Caco-2 (cell line): ENCODE measurements at places on chromosomes 1 and 21. TPM values are rescaled to one million over a fixed set of nuclear protein-coding genes. Genes with fewer than 3 reads are reported as not detected.
A peak's percentile ranks its signal among the peaks of the same experiment; 100 is the strongest.

OR10J1 gene
- total RNA-seq: not detected in 2 replicates

DNA sequence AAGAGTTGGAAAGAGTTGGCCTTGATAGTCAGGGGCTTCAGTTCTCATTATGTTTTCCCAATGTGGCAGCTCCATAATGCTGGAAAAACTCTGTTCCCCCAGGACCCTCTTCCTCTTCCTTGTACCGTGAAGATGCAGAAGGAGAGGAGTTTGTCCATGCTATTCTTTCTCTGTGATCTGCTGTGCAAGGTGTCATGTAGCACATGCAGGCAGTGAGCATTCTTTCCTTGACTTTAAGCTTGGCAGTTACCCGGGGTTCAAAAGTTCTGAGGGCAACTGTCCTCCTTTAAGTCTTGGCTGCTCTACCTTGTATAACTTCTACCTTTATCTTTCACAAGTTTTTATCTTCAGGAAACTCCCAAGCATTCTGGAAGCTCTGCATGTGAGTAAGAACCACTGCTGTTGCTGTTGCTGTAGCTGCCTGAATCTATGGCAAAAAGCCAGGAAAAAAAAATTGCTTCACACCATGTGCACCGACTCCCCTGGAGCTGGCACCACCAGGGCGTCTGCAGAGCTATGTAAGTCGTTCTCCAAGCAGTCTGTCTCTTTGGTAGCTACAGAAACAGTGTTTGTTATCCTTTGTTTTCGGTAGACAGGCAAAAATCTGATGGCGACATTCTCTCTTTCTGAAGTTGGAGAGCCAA, 42.7 kb upstream of the SLC16A1 start:
- H3K27me3 ChIP-seq: no peaks in the 10 kb centered on the region
- DNase-seq: no peak
- no peaks in the 10 kb centered on the region for H3K4me1 ChIP-seq
- H3K27ac ChIP-seq: no peak overlapping the region
- no peak overlapping the region for H3K4me3 ChIP-seq
- H3K36me3 ChIP-seq: no peaks in the 10 kb centered on the region

GRCh38 chr1:158942490-158942889, 11.1 kb downstream of the PYHIN1 start:
- no peaks in the 10 kb centered on the region for H3K36me3 ChIP-seq
- no peaks in the 10 kb centered on the region for H3K4me1 ChIP-seq
- no peak overlapping the region for H3K4me3 ChIP-seq
- no peak for DNase-seq
- no peak overlapping the region for H3K27ac ChIP-seq

ETNK2 gene
- 16.2 and 21.9 TPM in 2 replicates for total RNA-seq

DNA sequence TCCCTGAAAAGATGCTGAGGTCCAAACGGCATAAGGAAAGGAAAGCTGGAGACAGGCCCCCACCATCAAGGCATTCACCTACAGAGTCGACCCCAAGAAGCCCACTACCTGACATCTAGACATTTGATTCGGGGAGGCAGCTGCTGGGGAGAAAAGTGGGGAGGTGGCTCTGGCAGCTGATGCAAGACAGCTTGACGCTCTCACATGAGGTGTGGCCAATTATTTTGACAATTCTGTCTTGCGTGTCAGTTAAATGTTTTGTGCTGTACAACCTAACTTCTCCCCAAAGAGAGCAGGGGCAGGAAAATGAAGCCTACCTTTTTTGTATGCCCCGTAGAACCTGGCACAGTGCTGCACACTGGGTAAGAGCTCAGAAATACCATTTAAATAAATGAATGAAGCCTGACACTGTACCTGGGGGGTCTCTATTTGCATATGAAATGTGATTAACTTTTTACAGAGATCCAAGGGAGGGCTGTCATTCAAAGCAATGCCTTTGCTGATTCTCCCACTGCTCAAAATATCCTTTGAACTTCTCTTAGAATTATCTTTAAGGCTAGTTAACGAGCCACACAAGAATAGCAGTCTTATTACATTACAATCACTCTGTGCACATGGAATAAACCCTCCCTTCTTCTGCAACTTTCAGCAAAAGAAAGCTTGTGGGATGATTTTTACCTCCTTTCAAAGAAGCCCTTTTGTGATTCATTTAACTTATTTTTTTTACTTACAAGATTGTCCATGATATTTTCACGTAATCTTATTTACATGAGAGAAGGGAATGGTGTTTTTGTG, 163.2 kb downstream of the TNR start:
- H3K27me3 ChIP-seq: no peaks in the 10 kb centered on the region
- H3K27ac ChIP-seq: no peak overlapping the region
- H3K4me3 ChIP-seq: no peak overlapping the region
- H3K36me3 ChIP-seq: no peaks in the 10 kb centered on the region
- DNase-seq: no peak

DNA sequence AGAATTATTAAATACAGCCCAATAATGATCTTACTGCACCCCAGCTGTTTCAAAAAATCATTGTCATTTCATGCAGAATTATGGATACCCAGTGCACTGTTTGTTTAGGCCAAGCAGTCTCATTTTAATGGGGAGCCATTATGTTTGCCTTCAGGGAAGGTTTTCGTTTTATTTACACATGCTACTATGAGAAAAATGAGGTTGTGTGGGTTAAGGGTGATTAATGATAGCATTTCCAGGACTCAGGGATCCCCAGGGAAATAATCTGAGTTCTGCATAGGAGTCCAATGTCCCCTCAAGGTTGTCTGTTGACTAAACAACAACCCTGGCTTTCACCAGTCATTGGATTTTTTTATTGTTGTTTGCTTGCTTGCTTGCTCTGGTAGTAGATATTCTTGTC, 71.0 kb upstream of the ZP4 start:
- no peaks in the 10 kb centered on the region for H3K27me3 ChIP-seq
- no peak overlapping the region for H3K27ac ChIP-seq
- no peaks in the 10 kb centered on the region for H3K36me3 ChIP-seq
- no peak for DNase-seq
- H3K4me3 ChIP-seq: no peak overlapping the region
- H3K4me1 ChIP-seq: no peaks in the 10 kb centered on the region

LDLRAD1 gene
- total RNA-seq: not detected in 2 replicates

DNA sequence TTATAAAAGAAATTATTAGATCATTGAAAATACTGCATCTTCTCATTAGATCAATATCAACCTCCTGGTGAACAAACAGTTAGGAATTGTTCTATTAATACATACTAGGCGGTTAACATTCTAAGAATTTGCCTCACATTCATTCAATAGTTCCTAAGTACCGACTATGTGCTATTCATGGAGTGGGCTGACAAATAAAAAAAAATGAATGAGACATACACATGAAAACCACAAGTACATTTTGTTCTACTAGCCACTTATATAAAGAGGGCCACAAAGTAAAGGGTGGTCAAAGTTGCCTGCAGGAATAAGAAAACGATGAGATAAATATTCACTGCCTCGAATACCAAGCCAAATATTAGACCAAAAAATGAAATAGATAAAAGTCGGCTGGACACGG, 294.4 kb downstream of the SDCCAG8 start:
- H3K4me1 ChIP-seq: no peaks in the 10 kb centered on the region
- H3K27me3 ChIP-seq: no peaks in the 10 kb centered on the region
- H3K4me3 ChIP-seq: no peak overlapping the region
- H3K36me3 ChIP-seq: no peaks in the 10 kb centered on the region

DNA sequence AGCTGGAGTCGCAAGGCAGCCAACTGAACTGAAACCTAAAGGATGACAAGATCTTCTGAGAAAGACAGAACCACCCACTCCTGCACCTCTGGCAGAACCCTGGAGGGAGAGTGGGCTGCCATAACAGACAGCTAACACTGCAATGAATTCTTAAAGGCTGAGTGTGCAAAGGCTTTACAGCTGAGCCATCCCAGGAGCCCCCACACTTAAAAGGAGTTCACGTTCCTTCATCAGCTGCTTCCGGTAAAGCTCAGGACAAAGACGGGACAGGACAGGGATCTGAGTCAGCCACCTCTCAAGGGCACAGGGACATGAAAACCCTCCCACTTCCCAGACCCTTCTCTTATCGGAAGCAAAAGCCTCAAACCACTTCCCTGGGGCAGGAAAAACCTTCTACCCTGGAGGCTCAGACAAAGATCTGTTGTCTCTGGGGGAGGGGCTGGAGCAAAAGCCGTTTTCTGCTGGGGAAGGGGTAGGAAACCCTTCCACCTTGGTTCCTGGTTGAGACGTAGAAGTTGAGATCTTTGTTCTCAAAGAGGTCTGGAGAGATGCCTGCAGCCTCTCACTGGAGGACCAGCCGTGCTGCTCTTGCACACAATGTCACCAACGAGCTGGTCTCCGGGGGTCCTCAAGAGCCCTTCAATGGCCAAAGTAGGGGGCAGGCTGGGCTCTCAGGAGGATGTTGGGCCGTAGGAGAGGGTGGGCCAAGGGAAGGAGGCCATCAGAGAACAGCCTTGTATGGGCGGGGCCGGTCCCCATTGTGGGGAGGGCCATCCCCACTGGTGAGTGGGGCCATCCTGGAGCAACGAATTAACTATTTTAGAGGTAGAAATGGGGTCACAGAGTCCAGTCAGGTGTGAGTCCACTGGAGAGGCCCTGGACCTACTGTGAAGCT, 452.4 kb downstream of the PTPRU start:
- H3K27me3 ChIP-seq: no peaks in the 10 kb centered on the region
- no peaks in the 10 kb centered on the region for H3K36me3 ChIP-seq
- no peak overlapping the region for H3K27ac ChIP-seq
- H3K4me3 ChIP-seq: no peak overlapping the region
- H3K4me1 ChIP-seq: no peaks in the 10 kb centered on the region

HES2 gene
- total RNA-seq: 0.37 and 0.91 TPM in 2 replicates

DNA sequence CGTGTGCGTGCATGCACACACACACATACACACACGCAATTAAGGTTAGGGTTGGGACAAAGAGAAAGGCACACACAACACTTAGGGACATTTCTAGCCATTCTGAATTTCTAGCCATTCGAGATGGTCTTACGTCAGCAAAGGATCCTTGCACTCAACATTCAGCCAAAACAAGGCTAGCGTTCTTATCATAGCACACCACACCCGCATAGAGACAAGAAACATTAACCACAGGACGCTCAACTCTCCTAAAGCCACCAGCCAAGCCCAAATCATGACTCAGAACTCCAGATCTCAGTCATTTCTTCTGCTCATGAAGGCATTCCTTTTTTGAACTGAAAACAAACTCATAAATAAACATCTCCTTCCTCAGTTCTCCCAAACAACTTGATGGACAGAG, 106.8 kb downstream of the LMO4 start:
- no peak for DNase-seq
- no peaks in the 10 kb centered on the region for H3K27me3 ChIP-seq
- H3K27ac ChIP-seq: no peak overlapping the region
- H3K4me3 ChIP-seq: no peak overlapping the region
- no peaks in the 10 kb centered on the region for H3K36me3 ChIP-seq
- no peaks in the 10 kb centered on the region for H3K4me1 ChIP-seq

- peaks cover 11% of the 10 kb centered on the region for H3K4me1 ChIP-seq
- no peaks in the 10 kb centered on the region; the same call in 1 of the 2 replicates for H3K36me3 ChIP-seq
- H3K27ac ChIP-seq: peak overlapping the region; percentile 65
- no peak overlapping the region for H3K4me3 ChIP-seq
These were observed 42.0 kb downstream of the CXADR start for GRCh38 chr21:17554679-17555465.

- H3K27ac ChIP-seq: no peak overlapping the region
- H3K4me3 ChIP-seq: no peak overlapping the region
- DNase-seq: no peak
- H3K27me3 ChIP-seq: no peaks in the 10 kb centered on the region
- H3K36me3 ChIP-seq: no peaks in the 10 kb centered on the region
- no peaks in the 10 kb centered on the region for H3K4me1 ChIP-seq
These were observed 68.3 kb upstream of the RC3H1 start for GRCh38 chr1:174090471-174090870.

LCE1F gene
- not detected in 2 replicates for total RNA-seq

DNA sequence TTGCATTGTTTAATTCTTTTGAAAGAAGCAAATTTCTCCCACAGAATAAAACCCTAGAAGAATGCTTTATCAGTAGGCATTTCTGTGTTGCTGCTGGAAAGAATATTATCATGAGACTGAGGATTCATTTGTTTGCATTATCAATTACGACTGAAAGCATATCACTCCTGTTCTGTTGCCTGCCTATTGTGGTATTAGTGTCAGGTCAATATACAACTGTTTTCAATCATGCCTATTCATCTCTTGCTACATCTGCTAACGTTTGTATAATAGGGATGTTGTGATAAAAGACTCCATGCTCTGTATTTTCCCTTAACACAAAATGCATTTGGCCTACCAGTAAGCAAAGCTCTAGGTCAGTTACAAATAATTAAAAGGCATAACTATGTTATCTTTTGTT, 221.5 kb downstream of the PTPRC start:
- H3K27ac ChIP-seq: no peak overlapping the region
- H3K4me1 ChIP-seq: peaks cover 22% of the 10 kb centered on the region
- no peaks in the 10 kb centered on the region for H3K36me3 ChIP-seq
- H3K4me3 ChIP-seq: no peak overlapping the region
- H3K27me3 ChIP-seq: no peaks in the 10 kb centered on the region
- no peak for DNase-seq

GRCh38 chr1:29255134-29255666, 18.9 kb downstream of the PTPRU start:
- no peak for DNase-seq
- no peak overlapping the region for H3K4me3 ChIP-seq
- H3K36me3 ChIP-seq: no peaks in the 10 kb centered on the region
- no peak overlapping the region for H3K27ac ChIP-seq
- peaks cover under 1% of the 10 kb centered on the region; the same call in 1 of the 2 replicates for H3K4me1 ChIP-seq

DNA sequence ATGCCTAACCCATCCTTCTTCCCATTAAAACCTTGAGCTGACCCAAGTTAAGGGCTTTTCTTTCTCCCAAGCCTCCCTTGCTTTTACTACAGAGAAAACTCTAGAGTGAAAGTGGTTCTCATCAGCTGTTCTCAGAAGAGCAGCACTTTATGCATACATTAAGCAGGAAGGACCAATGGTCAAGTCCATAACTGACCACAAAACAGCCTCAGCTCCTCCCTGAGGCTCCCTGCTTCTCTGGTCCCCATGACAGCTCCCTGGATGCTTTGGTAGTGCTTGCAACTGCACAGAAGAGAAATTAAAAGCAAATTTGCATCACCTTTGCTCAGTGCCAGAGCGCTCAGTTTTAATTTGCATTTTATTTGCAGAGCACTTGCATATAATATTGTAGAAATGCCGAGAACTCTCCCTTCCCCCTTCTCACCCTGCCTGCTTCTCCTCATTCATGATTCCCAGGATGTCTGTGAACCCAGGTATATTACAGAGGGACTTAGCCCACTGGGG, 56.1 kb downstream of the LMX1A start:
- DNase-seq: no peak
- H3K27me3 ChIP-seq: no peaks in the 10 kb centered on the region
- no peak overlapping the region for H3K27ac ChIP-seq

FNDC5 gene
- 0.67 and 1.1 TPM in 2 replicates for total RNA-seq

GRCh38 chr1:162720996-162721395, 69.5 kb upstream of the HSD17B7 start:
- no peaks in the 10 kb centered on the region for H3K27me3 ChIP-seq
- H3K36me3 ChIP-seq: no peaks in the 10 kb centered on the region
- no peak overlapping the region for H3K27ac ChIP-seq
- H3K4me1 ChIP-seq: no peaks in the 10 kb centered on the region

DNA sequence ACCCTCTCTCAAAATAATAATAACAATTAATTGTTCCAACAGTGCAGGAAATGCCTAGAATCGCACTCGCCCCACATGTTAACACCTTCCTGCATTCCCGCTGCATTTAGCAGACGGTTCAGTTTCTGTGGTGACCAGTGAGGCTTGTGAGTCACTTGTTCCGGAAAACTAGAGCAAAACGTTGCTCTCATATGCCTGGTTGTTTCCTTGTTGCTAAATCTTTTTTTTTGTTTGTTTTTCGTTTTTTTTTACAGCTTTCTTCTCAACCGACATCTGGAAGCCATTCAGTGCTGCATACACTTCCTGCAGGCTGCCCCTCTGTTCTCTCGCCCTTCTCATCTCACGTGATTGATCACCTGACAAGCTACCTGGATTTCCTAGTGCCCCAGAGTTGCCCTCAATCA, 56.9 kb upstream of the TMPRSS2 start:
- H3K4me3 ChIP-seq: no peak overlapping the region
- DNase-seq: no peak
- no peaks in the 10 kb centered on the region for H3K27me3 ChIP-seq
- H3K4me1 ChIP-seq: no peaks in the 10 kb centered on the region
- H3K27ac ChIP-seq: no peak overlapping the region
- no peaks in the 10 kb centered on the region for H3K36me3 ChIP-seq
